ENCODE measurements at places on chromosomes 2 and 18. TPM values are rescaled to one million over a fixed set of nuclear protein-coding genes. Genes with fewer than 3 reads are reported as not detected.

- no peak for DNase-seq
Measured at GRCh38 chr2:8380566-8380965, 301.3 kb upstream of the ID2 start.

GRCh38 chr2:233424154-233424951 lies 70.1 kb downstream of the DGKD start:
- DNase-seq: no peak

GRCh38 chr2:79612999-79613398 lies 100.1 kb downstream of the CTNNA2 start:
- DNase-seq: no peak

DNA sequence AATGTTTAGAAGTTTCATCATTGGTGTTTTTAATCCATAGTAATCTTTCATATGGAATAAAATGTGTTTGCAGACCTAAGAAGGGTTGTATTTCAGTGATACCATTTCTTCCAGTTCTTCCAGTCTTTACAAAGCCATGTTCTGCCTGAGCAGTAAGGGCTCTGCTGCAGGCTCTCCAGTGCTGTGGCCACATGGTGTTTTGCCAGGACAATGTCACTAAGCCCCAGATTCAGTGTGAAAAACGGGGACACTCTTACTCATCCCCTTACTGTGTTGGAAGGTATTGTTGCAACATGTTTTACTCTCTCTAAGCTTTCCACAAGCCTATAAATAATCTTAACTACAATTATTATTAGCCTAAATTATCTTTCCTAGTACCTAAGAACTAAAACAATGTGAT lies 481.4 kb upstream of the CDH7 start:
- no peak for DNase-seq

- DNase-seq: no peak
Measured at GRCh38 chr2:215736653-215737290, 276.6 kb downstream of the MREG start.

PARD3B gene
- total RNA-seq: 7.8 TPM

GRCh38 chr2:218788529-218789255 lies 6.7 kb downstream of the CYP27A1 start:
- DNase-seq: no peak

ARHGAP15 gene
- 4.2 TPM for total RNA-seq

- DNase-seq: no peak
Measured at GRCh38 chr2:212547716-212548454, 9.3 kb upstream of the ERBB4 start.

- DNase-seq: no peak
Measured at GRCh38 chr2:133641942-133642725, 73.9 kb upstream of the NCKAP5 start.

NGEF gene
- 0.51 TPM for total RNA-seq

GRCh38 chr2:230669386-230669950 lies 43.2 kb upstream of the CAB39 start:
- no peak for DNase-seq

GRCh38 chr18:28175930-28176697 lies 816 bp downstream of the CDH2 start:
- DNase-seq: peak; percentile 69

TUBA3E gene
- total RNA-seq: 80.0 TPM

- no peak for DNase-seq
Measured at GRCh38 chr2:105294844-105295481, 34.6 kb downstream of the TGFBRAP1 start.

DNA sequence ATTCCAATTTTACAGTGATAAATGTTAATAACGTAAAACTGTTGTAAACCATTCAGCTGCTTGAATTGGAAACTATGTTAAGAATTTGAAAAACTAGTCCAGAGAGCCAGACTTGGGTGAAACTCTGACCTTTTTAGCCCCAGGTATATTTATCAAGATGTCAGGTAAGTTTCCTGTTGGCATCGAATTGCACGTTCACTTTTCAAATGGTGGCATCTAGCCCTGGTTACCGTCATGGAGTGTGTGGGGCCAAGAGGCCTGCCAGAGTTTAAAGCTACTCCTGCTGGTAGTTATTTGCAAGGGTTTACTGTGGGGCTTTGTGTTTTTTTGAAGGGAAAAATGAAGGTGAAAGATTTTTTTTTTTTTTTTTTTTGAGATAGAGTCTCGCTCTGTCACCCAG lies 109.9 kb downstream of the WDSUB1 start:
- DNase-seq: no peak

DNA sequence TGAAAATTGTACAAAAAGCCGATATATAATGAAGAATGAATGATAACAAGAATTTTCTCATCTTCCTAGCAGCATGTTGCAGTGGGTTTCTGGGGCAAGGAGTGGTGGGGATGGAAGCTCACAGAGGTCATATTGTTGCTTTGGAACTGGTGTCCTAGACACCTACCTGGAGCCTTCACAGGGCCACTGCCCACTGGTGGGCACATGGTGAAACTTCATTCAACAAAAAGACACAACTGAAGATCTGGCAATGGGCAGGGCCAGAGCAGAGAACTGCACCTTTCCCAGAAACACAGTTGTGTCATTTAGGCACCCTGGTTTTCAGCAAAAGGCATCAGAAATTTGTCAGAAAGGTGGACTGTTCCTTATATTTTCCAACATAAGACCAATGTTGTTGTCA lies 115.3 kb downstream of the FHOD3 start:
- DNase-seq: no peak

GRCh38 chr2:26164641-26165211 lies 8.2 kb upstream of the GAREM2 start:
- no peak for DNase-seq

DNA sequence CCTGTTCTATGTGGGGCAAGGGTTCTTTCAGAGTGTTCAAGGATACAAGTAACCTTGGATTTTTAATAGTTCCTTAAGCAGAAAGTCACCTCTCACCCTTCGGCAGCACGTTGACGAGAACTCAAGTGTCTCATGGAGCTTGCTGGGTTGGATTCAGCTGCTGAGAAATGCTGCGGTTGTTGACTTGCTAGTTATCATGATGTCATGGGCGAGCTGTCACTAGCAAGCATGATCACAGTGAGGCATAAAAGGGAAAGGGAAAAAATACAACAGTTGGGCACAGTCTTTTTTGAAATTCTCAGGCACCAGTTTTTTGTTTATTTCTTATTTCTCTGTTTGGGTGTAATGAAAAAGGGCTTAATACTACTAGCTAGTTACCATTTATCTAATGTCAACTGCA lies 53.2 kb downstream of the ADCYAP1 start:
- no peak for DNase-seq

- no peak for DNase-seq
Measured at GRCh38 chr2:159637240-159637639, 20.9 kb upstream of the BAZ2B start.

CROCC2 gene
- not detected for total RNA-seq

GRCh38 chr2:168064011-168064998 lies 183.1 kb downstream of the STK39 start:
- DNase-seq: no peak

DNA sequence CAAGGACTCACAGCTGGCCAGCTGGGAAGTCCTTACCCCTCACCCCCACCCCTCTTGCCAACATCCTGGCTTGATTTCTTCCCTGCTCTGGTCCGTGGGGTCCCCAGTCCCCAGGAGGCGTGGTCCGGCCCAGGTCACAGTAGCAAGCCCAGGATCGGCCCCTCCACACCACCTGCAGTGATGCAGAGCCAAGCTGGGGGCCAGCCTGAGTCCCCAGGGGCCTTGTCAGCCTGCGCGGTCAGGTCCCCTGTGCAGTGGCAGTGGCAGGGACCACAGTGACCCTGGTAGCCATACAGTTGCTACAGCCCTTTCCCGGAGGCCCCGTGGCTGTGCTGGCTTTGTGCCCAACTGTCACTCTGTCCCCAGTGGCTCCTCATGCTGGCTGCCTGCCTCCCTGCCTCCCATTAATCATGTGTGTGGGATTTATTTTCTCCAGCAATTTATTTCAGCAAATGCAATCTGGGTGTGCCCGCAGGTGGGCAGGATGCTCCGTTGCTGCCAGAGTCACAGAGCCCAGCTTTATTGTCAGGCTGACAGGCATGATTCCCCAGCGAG lies 8.8 kb upstream of the PRSS56 start:
- no peak for DNase-seq

- no peak for DNase-seq
Measured at GRCh38 chr2:158127380-158127804, 25.7 kb downstream of the UPP2 start.

GRCh38 chr2:65522922-65523321 lies 90.5 kb upstream of the SPRED2 start:
- no peak for DNase-seq

DNA sequence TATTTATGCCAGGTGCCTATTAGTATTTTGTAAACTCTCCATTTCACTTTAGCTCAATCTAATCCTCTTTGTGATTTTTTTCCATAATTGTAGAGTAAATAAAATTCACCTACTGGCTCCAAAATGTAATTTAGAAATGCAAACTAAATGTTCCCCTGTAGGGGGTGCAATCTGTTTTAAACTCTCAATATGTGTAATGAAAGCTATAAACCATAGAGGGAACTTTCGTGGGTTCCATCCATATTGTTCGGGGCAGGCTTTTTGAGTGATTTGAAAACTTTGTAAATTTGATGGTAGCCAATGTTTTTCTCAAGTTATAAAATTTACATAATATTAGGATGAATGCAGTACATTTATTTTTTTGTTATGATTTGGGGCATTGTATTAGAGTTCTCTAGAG lies 49.4 kb downstream of the TSPYL6 start:
- no peak for DNase-seq

- DNase-seq: no peak
Measured at GRCh38 chr18:8507915-8508705, 101.1 kb upstream of the RAB12 start.

CRIM1 gene
- 21.7 TPM for total RNA-seq

- DNase-seq: peak; percentile 77
Measured at GRCh38 chr2:238256594-238257104, 16.8 kb upstream of the HES6 start.

SERPINB4 gene
- not detected for total RNA-seq
